ENCODE measurements at places on chromosomes 7 and 10.

GRCh38 chr7:74266191-74266963, 12.2 kb upstream of the RFC2 start:
- no peak for DNase-seq

- no peak for DNase-seq
Measured at GRCh38 chr7:90599892-90600555, 3.9 kb downstream of the CDK14 start.

GRCh38 chr10:18229826-18230225, 89.6 kb downstream of the CACNB2 start:
- DNase-seq = no peak

- DNase-seq = no peak
Measured at GRCh38 chr7:17152721-17153120, 145.7 kb upstream of the AHR start.
